Fibroblast of skin of abdomen (primary cell): ENCODE measurements at places on chromosomes 7 and 10.

- DNase-seq: peak; percentile 93
Measured at GRCh38 chr7:116395141-116395791, 104.3 kb upstream of the CAV2 start.

GRCh38 chr10:7302392-7302906, 108.4 kb downstream of the SFMBT2 start:
- peak; percentile 39 for DNase-seq

DNA sequence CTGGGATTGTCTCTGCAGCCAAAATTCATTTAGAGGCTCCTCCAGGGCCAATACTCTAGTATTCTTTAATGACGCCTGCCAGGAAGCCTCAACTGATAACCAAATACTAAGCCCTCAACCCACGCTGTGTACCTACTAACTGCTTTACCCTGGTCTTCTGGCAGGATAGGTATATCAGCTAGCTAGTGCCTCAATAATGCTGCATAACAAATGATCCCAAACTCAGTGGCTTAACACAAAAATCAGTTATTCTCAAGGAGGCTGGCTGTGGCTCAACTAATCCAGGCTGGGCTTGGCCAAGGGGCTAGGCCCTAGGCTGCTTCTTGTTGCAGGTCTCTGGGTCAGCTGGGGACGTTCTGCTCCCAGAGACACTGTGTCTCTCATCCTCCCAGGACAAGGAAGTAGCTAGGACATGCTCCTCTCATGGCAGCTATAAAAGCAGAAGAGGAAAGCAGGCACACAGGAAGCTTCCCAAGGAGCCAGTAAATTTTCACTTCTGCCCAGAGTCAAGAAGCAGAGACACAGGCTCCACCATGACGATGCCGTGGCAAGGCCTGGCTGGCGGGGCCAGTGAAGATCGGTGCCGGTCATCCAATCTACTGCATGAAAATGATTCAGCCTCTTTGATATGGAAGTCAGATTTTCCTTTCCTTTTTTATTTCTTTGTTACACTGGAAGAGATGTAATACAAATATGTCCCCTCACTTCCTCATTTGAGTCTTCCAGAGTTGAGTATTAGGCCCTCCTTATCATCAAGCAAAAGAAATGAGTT, 28.6 kb upstream of the COL13A1 start:
- no peak for DNase-seq

- DNase-seq: no peak
Measured at GRCh38 chr7:149620961-149621360, 123.4 kb upstream of the ZNF746 start.

GRCh38 chr10:110267276-110267675, 37.4 kb downstream of the SMNDC1 start:
- no peak for DNase-seq

GRCh38 chr7:159155410-159155809, 10.7 kb upstream of the VIPR2 start:
- DNase-seq: no peak

DNA sequence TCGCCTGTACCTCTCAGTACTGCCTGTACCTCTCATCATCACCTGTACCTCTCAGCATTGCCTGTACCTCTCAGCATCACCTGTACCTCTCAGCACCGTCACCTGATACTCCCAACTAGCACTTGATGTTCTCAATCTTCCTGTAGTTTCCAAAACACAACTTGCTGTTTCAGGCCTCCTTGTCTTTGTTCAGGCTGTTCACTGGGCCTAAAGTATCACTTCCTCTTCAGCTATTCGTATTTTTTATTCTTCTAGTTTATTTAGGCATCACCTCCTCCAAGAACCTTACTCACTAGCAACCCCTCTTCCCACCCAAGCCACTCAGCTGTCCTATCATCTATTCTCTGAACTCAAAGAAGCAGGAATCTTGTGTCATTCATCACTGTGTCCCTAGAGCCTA, 24.1 kb downstream of the OR6B1 start:
- DNase-seq: no peak

DNA sequence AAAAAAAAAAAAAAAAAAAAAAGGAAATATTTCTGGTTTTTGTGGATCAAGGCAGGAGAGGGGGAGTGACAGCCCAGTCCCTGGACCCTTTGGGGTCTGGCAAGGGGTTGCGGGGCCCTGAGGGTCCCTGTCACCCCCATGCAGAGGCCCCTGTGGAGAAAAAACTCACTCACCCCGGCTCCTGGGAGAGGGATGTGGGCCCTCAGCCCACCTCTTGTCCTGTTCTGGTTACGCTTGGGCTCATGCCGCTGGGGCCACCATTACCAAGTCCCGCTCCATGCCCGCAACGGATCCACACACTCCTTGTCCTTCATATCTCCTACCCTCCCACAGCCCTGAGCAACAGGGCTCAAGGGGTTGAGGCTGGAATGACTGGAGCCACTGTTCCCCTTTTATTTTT, 1.0 kb upstream of the TMEM184A start:
- no peak for DNase-seq

DNA sequence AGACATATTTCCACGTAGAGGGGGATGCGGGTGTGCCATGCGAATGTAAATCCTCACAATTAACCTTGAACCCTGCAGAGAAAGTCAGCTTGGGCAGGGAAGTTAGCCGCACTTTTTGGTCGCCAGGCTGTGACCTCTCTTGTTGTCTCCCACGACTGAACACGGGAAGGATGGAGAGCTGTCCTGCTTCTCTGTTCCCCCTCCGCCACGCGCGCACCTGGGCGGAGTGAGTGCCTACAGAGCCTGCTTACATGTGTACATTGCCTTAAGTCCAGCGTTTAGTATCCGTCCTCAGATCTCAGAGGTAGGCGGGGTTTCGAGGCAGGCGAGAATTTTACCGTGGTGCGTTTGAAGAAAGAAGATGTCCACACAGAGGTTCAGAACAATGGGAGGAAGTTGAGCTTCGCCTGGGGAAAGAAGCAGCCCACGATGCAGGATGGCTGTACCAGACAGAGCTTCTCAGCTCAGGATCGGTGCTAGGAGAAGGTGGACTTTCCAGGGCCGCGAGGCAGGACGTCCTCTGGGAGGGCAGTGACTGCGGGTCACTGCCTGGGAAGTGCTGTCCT, 482 bp upstream of the ERCC6 start:
- DNase-seq: peak; percentile 23

DNA sequence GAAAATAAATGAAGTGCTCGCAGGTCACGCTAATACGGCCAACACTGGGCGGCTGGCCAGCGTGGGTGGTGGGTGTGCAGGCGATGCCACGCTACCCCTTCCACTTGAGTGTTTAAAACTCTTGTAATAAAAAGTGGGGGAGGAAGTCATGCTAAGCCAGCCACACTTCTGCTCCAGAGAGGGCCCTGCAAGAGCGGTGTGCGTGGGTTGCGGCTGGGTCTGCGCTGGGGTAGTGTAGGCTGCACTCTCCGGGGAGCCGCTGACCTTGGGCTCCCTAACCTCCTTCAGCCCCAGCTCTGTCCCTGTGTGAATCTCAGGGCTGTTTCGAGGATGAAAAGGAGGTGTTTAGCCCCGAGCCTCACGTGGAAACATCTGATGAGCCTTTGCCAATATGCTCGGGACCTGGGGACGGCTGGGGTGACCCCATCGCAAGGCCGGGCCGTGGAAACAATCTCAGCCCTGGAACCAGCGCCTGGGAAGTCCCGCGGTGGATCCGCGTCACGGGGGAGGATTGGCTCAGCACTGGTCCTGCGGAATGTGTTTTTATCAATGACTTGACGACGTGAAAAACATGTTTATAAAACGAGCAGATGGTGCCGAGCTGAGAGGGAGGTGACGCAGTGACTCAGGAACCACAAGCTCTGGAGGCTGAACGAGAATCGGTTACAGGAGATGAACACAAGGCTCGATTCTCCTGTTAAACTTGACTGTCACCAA, 278.5 kb downstream of the DNAJB6 start:
- DNase-seq: no peak

GRCh38 chr7:139777133-139777891, 486 bp downstream of the HIPK2 start:
- DNase-seq: no peak

- no peak for DNase-seq
Measured at GRCh38 chr10:116654816-116655215, 34.1 kb downstream of the PNLIPRP2 start.

DNA sequence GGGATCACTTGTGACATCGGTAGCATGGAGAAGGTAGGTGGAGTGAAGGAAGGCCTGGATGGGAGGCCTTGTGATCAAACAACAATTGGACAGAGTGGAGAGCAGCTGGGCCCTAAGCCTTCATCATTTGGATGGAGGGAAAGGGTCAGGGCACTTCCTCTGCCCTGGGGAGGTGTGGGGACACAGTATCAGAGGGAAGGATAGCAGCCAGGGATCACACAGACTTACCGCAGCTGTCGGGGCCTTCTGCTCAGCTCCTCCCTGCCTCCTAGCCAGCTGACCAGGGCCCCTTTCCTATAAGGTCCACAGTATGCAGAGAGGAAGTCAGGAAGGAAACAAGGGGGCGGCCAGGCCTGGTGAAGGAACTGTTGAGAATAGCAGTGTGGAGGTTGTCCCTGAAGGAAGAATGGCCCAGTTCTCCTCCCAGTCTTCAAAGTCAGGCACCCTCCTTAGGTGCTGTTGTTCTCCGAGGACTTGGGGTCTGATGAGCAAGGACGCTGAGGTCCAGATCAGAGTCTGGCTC, 62.1 kb downstream of the ABCC2 start:
- no peak for DNase-seq

GRCh38 chr7:16428182-16428581, 6.8 kb upstream of the CRPPA start:
- no peak for DNase-seq

GRCh38 chr7:106110885-106111654, 1.0 kb downstream of the SYPL1 start:
- DNase-seq: peak; percentile 4

DNA sequence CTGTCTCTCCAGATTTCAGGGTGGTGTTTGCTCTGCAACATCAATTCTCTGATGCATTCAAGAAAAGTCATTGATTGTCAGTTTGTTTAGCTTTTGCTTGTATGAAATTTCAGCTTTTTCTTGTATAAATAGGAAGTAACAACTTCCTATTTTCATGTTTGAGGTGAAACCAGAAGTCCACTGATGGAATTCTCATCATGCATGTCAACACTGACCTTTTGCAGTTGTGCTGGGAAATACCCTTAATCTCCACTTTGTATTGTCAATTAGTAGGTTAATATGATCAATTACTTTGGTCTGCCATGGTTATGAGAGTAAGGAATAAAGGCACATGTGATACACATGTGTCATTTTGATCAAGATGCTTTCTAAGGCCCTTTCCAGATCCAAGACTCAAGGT, 208.8 kb upstream of the HPS1 start:
- DNase-seq: no peak

DNA sequence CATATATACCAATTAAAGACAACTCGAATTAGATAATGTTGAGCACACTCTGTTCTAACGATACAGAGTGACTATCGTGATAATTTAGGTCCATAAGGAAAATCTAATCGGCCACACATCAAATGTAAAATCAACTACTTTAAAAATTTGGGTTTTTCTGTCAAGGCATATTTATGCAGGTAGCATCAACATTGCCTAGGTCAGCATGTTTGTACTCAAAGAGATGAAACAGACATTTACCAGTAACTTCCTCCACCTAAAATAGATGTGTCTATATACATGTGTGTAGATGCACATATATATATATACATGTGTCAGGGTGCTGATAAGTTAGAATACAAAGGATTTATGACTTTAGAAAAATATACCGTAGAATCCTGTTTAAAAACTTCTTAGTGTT, 22.0 kb downstream of the PSMC2 start:
- DNase-seq: no peak

- DNase-seq: no peak
Measured at GRCh38 chr10:113091920-113092319, 141.9 kb downstream of the TCF7L2 start.

DNA sequence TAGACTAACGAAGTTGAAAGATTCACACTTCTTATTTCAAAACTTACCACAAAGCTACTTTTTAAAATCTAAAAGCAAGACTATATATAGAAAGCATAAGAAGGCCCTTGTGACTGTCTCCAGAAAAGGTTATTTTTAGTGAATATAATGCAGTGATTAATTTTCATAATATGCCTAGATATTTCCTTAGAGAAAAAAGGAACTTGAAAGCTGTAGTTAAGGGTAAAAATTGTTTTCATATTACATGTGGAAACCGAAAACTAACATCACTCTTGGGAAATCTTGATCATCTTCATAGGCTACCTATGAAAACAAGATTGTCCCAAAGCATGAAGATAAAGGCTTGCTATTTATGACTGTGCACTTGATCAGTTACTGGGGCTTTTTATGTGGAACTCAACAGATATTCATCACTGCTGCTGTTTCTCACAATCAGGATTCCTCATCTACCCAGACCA, 223.2 kb downstream of the SH2D4B start:
- no peak for DNase-seq

DNA sequence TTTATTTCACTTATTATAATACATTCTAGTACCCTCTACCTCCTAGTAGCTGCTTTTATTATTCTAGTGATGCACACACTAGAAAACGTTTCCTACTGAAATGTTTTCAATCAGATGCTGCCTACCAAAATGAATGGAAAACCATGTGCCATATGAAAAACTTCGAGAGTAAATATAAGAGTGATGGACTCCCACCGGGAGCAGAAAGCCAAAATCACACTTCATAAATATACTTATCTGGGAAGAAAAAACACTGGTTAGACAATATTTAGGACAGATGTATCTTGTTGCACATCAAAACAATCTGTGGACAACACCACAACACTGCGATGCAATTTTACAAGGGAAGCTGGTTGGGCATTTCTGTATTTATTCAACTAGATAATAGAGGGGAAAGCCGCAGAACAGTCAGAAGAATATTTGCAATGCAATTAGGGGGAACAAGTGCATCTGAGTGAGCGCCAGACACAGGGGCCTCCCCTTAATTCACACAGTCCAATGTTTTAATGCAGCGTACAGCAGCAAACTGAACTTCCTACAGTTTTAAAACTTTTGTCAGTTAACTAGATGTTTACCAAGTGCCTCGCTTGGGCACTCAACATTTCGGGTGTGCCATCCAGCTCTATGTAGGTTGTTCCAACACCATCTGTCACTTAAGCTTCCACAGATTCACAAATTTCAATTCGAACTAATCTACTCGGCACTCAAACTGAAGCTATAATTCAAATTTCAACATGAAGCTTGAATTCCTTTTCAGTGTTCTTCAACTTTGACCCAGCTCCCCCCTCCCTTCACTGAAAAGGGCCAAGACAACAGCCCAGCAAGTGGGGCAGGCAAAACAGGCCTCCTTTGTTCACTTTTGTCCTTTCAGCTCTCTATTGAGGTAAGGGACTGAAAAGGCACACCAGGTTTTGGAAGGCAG, 7.4 kb downstream of the NRCAM start:
- no peak for DNase-seq

DNA sequence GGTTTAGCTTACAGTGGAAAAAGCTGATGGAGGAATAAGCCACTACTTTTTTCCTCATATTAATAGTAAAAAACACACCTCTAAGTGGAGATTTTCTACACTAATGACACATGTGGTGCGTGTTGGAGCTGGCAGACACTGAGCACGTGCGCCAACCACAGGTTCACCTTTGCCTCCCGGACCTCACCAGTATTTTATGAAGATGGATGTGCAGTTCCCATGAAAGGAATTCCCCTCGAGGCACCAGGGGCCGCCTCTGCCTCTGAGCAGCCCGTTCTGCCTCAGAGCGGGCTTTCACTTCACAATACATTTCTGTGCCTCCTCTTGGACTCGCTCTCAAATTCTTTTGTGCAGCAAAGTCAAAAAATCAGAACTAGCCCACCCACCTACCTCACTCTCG, 477.5 kb upstream of the ADARB2 start:
- DNase-seq: no peak

- DNase-seq: no peak
Measured at GRCh38 chr7:45417268-45417667, 156.9 kb upstream of the ADCY1 start.

GRCh38 chr7:87361320-87361719, 15.9 kb downstream of the CROT start:
- no peak for DNase-seq
